ENCODE measurements at places on chromosomes 7 and 10. TPM values are rescaled to one million over a fixed set of nuclear protein-coding genes. Genes with fewer than 3 reads are reported as not detected.

DNA sequence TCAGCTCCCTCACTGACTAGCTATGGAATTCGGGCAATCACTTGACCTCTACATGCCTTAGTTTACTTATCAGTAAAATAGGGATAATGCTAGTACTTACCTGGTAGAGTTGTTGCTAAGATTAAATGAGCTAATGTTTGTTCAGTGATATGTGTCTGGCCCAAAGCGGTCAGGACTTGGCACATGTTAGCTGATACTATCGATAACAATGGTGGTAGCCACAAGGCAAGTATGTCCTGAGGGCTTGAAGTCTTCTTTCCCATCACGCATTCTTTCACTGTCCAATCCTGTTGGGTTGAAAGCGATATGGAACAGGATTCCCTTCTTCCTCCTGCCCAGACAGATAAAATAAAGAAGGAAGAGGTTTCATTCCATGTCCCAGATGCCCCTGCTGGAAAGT lies 25.5 kb upstream of the MXI1 start:
- no peak for DNase-seq

GRCh38 chr7:835485-836401 lies 3.5 kb downstream of the SUN1 start:
- DNase-seq = peak; percentile 13

DNA sequence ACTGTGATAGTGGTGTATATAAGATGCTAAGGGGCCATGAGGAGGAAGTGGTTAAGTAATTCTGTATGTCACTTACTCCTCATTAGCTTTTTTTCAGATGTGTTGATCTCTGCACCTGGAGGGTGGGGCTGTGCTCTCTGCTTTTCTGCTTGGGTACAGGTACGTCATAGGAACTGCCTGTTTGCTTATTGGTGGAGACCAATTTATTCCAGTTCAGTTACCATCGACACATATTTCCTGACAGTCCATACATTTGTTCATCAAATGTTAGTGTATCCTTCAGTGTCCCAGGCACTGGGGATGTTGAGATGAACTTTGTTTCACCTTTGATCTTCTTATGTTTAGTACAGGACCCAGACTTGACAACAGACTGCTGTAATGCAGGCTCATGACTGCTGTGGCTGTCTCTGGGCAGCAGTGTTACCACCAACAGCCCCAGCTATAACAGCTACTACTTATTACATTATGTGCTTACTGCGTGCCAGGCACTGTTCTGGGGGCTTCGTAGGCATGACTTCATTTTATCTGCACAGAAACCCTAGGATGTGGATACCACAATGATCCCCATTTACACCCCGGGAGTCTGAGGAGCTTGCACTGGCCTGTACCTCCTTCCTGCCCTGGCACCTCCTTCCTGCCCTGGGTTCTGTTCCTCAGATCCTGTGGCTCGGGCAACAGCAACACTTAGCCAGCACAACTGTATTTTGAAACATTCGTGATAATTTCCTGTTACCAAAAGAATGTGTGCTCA lies 87.4 kb downstream of the BUB3 start:
- no peak for DNase-seq

DNA sequence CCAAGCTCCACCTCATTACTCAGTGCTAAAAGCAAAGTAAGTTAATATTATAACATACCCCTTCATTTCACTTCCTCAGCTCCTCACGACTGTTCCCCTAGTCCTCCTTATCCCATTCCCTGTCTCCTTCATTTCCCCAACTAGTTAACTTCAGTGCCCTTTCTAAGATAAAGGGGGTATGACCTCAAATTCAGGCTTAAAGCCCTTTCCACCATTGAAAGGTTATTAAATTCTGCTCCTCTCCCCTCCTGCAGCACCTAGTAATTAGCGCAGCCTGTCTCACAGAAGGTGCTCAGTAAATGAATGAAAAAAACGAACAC lies 1.0 kb downstream of the CRPPA start:
- no peak for DNase-seq

GRCh38 chr10:7085913-7086589 lies 324.8 kb downstream of the SFMBT2 start:
- DNase-seq = no peak

The JAKMIP3 gene
- 0.44 TPM for total RNA-seq

DNA sequence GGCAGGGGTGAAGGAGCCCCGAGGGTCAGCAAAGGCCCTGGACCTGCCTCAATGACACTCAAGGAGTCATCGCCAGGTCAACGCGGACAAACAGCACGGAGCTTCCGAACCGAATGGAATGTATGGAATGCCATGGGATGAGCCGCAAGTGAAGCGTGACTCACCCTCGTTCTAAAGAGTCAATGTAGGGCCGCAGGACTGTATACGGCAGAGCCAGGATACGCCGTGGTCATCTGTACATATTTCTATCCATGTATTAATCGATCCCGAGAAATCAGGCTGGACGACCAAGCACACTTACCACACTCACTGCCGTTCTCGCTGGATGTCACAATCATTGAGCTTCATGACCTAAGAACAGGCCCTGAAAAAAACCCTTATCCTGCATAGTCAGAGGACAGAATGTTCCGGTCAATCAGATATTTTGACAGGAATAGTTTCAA lies 4.3 kb downstream of the SNX8 start:
- no peak for DNase-seq

The ARHGEF35 gene
- 2.3 TPM for total RNA-seq

- DNase-seq = peak; percentile 48
Observed at GRCh38 chr7:64559206-64559605, 3.7 kb downstream of the ZNF680 start.

- no peak for DNase-seq
Observed at GRCh38 chr7:96991546-96992191, 13.7 kb upstream of the DLX6 start.

GRCh38 chr10:87000491-87000890 lies 19.6 kb upstream of the FAM25A start:
- DNase-seq = no peak

The SLC29A3 gene
- 3.6 TPM for total RNA-seq

The PRPS1L1 gene
- total RNA-seq = not detected

DNA sequence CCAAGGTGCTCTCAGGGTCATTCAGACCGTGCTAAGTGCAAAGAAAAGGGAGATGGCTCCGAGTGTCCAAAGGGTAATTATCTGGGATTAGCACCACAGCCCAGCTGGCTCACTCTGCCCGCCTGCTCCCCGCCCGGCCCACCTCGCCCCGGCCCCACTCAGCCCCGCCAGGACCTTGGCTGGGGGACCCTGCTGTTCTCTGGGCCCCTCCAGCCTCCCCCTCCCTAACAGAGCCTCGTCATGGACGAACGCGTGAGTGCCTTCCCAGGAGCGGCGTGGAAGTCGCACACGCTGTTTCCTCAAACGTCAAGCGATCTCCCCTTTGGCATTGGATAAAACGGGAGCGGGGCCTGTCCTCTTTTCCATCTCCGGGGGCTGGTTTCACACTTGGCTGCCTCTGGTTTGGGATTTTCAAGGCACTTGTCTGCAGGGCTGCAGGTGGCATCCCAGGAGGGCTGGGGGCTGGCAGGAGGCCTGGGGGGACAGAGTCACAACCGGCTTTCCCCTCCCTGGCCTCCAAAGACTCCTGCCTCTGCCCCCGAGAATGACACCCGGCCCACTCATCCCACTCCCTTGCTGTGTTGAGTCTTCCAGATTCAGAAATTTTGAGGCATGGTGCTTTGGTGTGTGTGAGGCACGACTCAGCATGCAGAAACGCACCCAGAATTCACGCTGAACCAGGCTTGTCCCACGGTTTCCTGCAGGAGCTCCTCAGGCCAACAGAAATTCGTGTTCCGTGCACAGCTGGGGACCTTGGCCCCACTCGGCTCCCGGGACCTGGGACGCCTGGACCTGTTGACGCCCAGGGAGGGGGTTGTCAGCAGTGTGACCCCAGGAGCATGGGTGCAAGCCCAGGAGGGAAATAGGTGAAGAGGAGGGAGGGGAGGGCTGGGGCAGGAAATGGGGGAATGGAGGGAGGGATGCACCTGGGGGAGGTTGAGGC lies 110.0 kb downstream of the PDGFA start:
- peak; percentile 19 for DNase-seq

DNA sequence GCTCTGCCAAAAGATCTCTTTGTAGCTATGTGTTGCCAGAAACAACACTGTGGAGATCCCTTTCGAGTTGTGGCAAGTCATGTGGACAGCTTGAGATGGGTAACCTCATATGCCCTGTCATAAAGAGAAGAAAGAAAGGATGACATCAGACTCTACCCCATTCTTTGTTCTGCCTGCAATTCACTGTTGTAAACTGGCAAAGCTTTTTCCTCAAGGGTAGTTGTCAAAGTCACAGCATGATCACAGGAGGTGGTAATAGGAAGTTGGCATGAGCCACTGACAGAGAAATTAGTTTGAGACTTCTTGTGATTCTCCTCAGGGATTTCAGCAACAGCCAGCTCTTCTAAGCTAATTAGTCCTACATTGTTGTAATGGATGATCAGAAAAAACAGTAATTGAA lies 19.4 kb upstream of the MINDY3 start:
- no peak for DNase-seq

DNA sequence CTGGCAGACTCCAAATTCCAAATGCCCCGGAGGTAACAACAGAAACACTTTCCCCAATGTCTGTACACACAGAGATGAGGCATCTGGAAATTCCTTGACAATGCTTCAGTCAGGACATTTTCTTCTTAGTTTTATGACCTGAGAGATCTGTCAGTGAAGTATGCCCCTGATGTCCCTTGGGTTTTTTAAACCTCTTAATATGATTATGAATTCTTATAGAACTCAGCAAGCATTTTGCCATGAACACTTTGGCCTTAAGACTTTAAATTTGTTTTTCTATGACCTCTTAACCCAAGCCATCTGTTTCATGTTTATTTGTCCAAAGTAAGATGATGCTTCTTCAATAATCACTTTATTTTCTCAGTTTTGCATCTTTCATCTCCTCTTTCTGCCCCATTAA lies 1206.2 kb downstream of the GATA3 start:
- no peak for DNase-seq

GRCh38 chr10:8056871-8057331 lies 2.4 kb downstream of the GATA3 start:
- DNase-seq = no peak

The PRF1 gene
- total RNA-seq = 1.5 TPM

The LEP gene
- total RNA-seq = 25.6 TPM

DNA sequence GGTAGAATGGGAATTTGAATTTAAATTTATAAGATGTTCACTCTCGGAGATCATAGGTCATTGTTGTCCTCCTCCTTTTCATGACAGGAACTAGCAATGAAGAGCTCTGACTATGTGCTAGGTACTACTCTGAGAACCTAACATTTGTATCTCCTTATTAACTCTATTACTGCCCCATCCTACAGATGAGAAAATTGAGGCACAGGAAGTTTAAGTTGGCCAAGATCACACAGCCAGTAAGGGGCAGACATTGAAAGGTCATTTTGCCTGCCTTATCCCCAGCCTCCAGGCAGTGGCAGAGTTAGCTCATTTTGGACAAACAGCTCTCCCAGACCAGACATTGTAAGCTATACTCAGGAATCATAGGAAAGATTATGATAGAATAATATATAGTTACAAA lies 6.0 kb downstream of the SRGN start:
- no peak for DNase-seq

GRCh38 chr7:30087371-30087770 lies 47.4 kb upstream of the MTURN start:
- DNase-seq = no peak

DNA sequence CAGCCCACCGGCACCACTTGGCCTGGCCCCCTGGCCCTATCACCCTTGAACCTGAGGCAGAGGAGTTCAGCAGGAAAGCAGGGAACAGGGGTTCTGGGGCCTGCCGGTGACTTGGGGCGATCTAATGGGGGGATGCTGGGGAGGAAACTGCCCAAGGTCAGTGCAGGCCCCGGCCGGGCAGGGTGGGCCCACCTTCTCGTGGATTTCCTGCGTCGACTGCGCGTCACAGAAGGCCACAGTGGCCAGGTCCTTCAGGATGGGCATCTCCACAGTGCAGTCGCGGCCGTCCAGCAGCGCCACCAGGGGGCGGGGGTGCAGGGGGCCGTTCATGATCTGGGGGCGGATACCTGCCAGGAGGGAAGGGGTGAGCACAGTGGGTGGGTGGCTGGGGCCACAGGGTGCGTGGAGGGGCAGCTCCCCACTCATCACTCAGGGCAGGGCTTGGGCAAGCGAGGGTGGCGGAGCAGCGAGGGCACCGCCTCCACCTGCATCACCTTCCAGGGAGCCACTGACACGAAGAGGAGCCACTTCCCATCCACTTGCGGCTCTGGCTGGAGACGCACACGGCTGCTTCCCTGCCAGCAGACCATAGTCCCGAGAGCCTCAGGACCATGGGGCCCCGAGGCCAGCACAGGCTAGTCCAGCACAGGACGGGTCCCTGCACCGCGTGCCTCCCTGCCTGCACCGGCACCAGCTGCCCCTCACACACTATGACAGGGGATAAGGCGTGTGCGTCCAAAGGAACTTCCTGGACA lies 61.4 kb downstream of the ZRANB1 start:
- DNase-seq = no peak

DNA sequence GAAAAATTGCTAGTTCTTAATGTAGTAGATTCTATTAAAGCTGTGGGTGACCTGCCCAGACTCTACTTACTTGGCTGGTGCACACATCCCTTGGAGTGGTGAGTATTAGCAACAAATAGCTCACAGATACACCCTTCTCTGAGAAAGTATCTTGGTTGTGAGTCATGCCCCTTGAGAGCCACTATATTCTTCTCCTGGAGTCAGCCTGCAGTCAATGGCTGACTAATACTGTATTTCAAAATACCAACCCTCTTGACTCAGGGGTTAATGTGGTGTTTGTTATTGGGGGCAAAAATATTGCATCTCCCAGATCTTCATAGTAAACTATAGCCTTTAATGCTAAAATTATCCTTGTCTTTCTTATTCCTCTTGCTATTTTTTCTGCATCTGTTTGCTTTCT lies 354.9 kb downstream of the BMPER start:
- DNase-seq = no peak

- no peak for DNase-seq
Observed at GRCh38 chr7:12314199-12314598, 89.5 kb downstream of the VWDE start.

DNA sequence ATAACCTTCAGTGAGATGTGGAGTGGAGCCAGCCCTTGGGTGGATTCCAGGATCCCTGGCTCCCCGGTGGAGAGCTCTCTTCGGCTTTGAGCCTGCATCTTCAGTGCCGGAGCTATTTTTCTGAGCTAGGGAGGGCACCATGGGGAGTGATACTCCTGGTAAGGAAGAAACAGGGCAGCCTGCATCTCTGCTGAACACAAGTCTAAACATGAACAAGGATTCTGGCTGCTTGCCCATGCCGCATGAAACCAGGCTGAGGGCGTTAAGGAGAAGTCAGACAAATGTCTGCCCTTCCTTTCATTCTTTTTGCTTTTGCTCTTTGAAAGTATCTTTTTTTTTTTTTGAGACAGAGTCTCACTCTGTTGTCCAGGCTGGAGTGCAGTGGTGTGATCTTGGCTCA lies 60.4 kb downstream of the EVX1 start:
- DNase-seq = no peak

- DNase-seq = no peak
Observed at GRCh38 chr7:122833888-122834570, 52.2 kb downstream of the CADPS2 start.

The CYP2E1 gene
- 1.3 TPM for total RNA-seq

GRCh38 chr7:135553346-135553745 lies 4.4 kb upstream of the NUP205 start:
- DNase-seq = no peak

GRCh38 chr7:50393076-50393475 lies 57.1 kb downstream of the FIGNL1 start:
- DNase-seq = no peak

The FAM25G gene
- not detected for total RNA-seq

- DNase-seq = no peak
Observed at GRCh38 chr7:50308532-50309385, 4.2 kb downstream of the IKZF1 start.

GRCh38 chr10:3889961-3890522 lies 105.0 kb upstream of the KLF6 start:
- no peak for DNase-seq

GRCh38 chr10:22317076-22317370 lies 835 bp downstream of the COMMD3 start:
- no peak for DNase-seq

The ASB15 gene
- 18.9 TPM for total RNA-seq
